HuH-7 (cell line): ENCODE measurements at places on chromosomes 13 and 19.

DNA sequence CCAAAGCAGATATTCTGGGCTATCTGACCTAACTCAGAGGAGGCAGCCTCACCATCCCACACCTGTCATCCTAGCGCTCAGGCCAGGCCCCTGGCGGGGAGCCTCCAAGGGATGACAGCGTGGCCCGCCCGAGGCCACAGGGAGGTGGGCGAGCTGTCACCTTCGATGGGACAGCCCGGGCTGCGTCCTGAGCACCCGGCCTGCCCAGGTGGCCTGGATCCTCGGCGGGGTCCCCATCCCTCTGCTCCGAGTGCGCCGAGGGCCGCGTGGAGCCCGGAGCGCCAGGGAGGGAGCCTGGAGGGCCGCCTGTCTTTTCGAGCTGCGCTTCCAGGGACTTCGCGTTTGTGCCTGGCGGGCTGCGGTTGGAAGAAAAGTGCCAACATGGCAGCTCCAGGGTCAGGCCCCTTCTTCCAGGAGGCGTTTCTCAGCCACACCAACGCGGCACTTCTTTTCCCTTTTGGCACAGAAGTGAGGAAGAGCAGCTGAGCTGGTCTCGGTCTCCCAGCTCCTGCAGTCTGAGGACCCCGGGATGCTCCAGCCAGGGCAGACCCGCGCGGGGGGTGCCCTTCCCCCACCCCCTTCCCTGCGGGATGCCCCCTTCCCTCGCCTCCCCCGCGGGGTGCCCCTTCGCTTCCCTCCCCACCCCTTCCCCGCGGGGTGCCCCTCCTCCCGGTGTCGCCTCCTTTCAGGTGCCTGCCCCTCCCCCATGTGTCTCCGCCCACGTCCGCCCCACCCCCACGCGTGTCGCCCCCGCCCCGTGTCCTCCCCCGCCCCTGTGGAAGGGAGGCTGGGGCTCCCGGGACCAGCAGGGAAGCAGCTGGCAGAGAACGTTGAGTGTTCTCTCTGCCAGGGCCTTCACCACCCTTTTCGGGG, 42.3 kb downstream of the GJA3 start:
- no peak for DNase-seq

GRCh38 chr13:113034451-113035212, 65.6 kb downstream of the MCF2L start:
- DNase-seq: peak; percentile 93

GRCh38 chr13:92682832-92683517, 543.6 kb upstream of the GPC6 start:
- DNase-seq: no peak

- DNase-seq: no peak
These were observed 1.3 kb downstream of the RGS9BP start for GRCh38 chr19:32676895-32677359.

- DNase-seq: no peak
These were observed 233.8 kb upstream of the EDNRB start for GRCh38 chr13:78152415-78152814.

GRCh38 chr19:2867025-2867991, at the start of gene ZNF556:
TSS of gene ZNF556 (plus strand) at chr19:2867335. CDS start at chr19:2867422, 87 bp downstream.
- no peak for DNase-seq

DNA sequence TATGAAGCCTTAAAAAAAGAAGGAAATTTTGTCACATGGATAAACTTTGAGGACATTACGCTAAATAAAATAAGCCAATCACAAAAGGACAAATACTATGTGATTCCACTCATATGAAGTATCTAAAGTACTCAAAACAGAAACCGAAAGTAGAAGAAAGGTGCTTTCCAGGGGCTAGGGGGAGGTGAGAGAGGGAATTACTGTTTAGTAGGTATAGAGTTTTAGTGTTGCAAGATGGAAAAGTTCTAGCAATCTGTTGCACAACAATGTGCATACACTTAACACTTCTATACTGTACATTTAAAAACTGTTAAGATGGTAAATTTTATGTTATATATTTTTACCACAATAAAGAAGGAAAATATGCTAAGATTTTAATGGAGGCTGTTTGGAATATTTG, 83.0 kb downstream of the POLR1D start:
- DNase-seq: no peak

GRCh38 chr13:45295536-45295935, 45.4 kb downstream of the TPT1 start:
- no peak for DNase-seq

GRCh38 chr13:71902676-71903075, 35.7 kb upstream of the DACH1 start:
- no peak for DNase-seq

- DNase-seq: no peak
These were observed 190.2 kb downstream of the TEX29 start for GRCh38 chr13:111510502-111511218.

DNA sequence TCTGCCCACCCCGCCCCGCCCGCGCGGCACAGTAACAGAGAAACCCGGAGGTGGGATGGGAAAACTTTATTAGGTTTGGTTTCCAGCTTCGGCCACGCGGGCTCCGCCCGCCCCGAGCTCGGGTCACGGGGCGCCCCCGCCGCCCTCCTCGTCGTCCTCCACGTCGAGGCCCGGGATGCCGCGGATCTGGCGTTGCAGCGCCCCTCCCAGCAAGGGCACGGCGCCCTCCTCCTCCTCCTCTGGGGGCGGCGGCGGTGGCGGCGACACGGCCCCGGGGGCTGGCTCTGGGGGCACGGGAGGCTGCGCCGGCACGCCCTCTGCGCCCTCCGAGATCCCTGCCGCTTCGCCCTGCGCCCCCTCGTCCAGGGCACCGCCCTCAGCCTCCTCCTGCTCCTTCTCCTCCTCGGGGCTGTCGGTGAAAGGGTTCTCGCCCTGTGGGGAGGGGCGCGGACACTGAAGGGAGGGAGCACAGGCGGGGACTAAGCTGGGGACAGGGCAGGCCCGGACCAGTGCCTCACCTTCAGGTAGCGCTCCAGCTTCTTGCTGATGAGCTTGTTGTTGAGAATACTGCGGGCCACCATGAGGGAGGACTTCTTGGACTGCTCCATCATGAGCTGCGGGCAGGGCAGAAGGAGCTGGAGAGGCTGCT, 536 bp upstream of the AKAP8 start:
- peak; percentile 45 for DNase-seq

GRCh38 chr19:51460164-51460992, 2.1 kb upstream of the SIGLEC8 start:
- DNase-seq: peak; percentile 51

DNA sequence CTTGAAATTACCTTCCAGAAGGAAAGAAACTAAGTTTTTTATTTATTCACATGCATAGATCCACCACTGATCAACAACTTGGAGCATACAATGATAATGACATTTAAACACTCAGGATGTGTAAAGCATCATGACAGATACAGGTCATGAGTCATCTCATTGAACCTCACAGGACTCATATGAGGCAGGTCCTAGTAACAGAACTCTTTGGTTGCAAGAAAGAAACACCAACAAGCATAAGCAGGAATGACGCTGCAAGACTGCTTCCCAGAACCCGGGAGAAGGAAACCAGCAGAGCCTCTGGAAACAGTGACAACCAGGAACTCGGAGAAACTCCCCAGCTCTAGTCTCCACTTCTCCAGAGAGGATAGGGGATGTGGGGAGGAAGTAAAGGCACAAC, 60.8 kb upstream of the IPO5 start:
- no peak for DNase-seq

GRCh38 chr13:20136781-20137703, 23.8 kb downstream of the GJA3 start:
- DNase-seq: peak; percentile 88

DNA sequence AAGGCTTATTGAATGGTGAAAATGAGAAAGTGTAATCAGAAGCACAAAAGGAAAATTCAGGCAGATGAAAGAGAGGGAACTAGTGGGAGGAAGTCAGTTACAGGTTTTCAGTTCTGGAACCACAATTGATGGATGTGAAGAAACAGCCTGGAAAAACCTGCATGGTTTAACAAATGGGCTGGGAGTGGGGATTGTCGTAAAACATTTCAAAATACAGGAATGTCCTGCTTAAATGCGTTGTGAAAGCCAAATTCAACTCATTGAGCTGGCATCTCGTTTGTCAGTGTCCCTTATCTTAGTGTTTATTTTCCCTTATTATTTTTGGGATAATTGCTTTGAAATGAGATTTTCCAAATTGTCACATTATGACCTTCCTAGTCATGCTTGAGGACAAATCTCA, 106.5 kb upstream of the RFC3 start:
- DNase-seq: no peak

GRCh38 chr19:46928951-46929350, 68.2 kb downstream of the ARHGAP35 start:
- no peak for DNase-seq

DNA sequence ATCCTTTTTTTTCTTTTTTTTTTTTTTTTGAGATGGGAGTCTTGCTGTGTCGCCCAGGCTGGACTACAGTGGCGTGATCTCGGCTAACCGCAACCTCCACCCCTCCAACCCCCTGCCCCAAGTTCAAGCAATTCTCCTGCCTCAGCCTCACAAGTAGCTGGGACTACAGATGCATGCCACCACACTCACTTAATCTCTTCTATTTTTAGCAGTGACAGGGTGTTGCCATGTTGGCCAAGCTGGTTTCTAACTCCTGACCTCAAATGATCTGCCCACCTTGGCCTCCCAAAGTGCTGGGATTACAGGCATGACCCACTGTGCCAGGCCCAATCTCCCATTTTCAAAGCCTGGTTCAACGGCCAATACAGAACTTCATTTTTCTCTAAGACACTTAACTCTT, 9.1 kb downstream of the FOXO1 start:
- DNase-seq: no peak

- DNase-seq: peak; percentile 55
These were observed 630 bp downstream of the NUCB1 start for GRCh38 chr19:48900477-48901406.

- DNase-seq: peak; percentile 76
These were observed 2.6 kb upstream of the MCEMP1 start for GRCh38 chr19:7674010-7675005.

GRCh38 chr13:93903909-93904308, 575.6 kb downstream of the DCT start:
- DNase-seq: no peak

- no peak for DNase-seq
These were observed 72.0 kb downstream of the ALOX5AP start for GRCh38 chr13:30807392-30807791.
